ENCODE measurements at places on chromosomes 7 and 10. TPM values are rescaled to one million over a fixed set of nuclear protein-coding genes. Genes with fewer than 3 reads are reported as not detected.

The PAPOLB gene
- polyA plus RNA-seq, result not detected

The PRR15 gene
- polyA plus RNA-seq, result 2.0 TPM

The TRIM74 gene
- polyA plus RNA-seq, result not detected

DNA sequence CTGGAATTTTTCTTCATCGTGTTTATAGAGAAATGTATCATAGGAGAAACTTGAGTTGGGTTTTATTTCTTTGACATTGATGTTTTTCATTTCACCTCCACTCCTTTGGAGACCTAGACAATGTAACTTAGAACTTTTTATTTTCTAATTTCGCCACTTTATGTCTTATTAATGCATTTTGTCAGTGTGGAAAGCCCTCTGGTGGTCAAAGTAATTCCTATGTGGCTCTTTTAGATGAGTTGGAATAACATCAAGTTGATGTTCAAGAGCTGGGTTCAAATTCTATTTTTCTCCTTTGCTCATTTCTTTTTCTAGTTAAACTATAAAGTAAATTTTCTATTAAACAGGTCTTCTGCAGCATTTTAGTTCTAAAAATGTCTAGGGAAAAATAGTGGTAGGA, 478.6 kb downstream of the LRMDA start:
- H3K4me3 ChIP-seq, result no peak overlapping the region
- no peak for DNase-seq
- H3K27me3 ChIP-seq, result no peaks in the 10 kb centered on the region
- H3K36me3 ChIP-seq, result no peaks in the 10 kb centered on the region
- no peak overlapping the region for H3K27ac ChIP-seq
- no peaks in the 10 kb centered on the region for H3K4me1 ChIP-seq

DNA sequence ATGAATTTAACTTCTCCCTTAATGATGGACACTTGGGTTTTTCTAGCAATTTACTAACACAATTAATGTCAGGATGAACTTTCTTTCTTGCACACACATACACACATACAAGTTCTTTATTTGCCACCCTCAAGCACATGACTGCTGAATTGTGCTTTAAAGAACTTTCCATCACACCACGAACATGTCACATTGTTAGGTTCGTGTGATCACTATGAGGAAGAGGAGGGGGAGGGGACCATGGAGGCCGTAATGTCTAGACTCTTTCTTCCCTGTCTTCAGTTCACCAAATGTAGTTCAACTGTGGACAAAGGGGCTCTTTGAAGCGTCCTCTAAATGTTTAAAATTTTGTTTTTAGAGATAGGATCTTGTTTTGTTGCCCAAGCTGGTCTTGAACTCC, 31.0 kb downstream of the NUP42 start:
- no peak overlapping the region for H3K4me3 ChIP-seq
- H3K27ac ChIP-seq, result no peak overlapping the region
- H3K36me3 ChIP-seq, result no peaks in the 10 kb centered on the region
- no peaks in the 10 kb centered on the region for H3K27me3 ChIP-seq

GRCh38 chr7:133770863-133771492, 356.2 kb upstream of the LRGUK start:
- no peak overlapping the region for H3K27ac ChIP-seq
- no peaks in the 10 kb centered on the region for H3K4me1 ChIP-seq
- no peak overlapping the region for H3K4me3 ChIP-seq
- no peaks in the 10 kb centered on the region for H3K27me3 ChIP-seq
- H3K36me3 ChIP-seq, result no peaks in the 10 kb centered on the region

GRCh38 chr7:5673125-5673524, 108.3 kb downstream of the RNF216 start:
- no peak overlapping the region for H3K4me3 ChIP-seq
- no peaks in the 10 kb centered on the region for H3K36me3 ChIP-seq
- H3K27ac ChIP-seq, result no peak overlapping the region
- peaks cover 10% of the 10 kb centered on the region for H3K4me1 ChIP-seq
- H3K27me3 ChIP-seq, result no peaks in the 10 kb centered on the region

- DNase-seq, result no peak
- no peaks in the 10 kb centered on the region for H3K4me1 ChIP-seq
- no peaks in the 10 kb centered on the region for H3K27me3 ChIP-seq
- no peaks in the 10 kb centered on the region for H3K36me3 ChIP-seq
- H3K27ac ChIP-seq, result no peak overlapping the region
Measured at GRCh38 chr10:66378117-66378876, 547.5 kb upstream of the LRRTM3 start.

DNA sequence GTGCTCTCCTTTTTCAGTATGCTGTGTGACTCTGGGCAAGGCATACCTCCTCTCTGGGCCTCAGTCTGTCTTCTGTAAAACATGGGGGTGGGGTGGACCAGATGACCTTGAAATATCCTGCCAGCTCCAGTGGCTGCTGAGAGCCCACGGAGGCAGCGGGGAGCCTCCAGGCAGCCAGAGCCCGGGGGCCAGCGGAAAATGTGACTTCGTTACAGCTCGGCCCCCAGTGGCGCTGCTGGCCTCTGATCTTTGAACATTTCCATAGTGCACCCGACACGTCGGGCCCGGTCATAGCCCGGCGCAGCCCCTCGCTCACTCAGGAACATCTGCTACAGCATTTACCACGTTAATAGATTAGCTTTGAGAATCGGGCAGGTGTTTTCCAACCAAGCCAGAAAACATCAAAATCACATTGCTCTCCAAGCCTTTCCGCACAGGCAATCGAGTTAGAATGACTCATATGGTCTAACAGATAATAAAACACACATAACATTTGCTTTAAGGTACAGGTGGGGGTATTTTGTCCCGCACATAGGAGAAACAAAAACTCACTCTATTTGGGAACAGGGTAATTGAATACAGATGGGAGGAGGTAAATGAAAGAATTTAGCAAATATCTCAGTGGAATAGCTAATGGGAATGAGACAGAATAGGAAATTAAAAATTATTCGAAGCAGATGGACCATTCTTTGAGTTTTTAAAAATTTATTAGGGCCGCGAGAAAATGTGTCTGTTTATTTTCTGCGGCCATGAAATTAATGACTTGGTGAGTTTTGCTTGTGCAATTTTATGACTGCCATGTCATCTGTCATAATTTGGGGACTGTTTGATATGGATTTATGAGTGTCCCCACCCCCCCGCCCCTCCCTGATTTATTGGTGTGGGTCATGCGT, 26.3 kb upstream of the COMTD1 start:
- no peaks in the 10 kb centered on the region for H3K27me3 ChIP-seq
- no peaks in the 10 kb centered on the region for H3K36me3 ChIP-seq
- H3K4me1 ChIP-seq, result peaks cover 4% of the 10 kb centered on the region

DNA sequence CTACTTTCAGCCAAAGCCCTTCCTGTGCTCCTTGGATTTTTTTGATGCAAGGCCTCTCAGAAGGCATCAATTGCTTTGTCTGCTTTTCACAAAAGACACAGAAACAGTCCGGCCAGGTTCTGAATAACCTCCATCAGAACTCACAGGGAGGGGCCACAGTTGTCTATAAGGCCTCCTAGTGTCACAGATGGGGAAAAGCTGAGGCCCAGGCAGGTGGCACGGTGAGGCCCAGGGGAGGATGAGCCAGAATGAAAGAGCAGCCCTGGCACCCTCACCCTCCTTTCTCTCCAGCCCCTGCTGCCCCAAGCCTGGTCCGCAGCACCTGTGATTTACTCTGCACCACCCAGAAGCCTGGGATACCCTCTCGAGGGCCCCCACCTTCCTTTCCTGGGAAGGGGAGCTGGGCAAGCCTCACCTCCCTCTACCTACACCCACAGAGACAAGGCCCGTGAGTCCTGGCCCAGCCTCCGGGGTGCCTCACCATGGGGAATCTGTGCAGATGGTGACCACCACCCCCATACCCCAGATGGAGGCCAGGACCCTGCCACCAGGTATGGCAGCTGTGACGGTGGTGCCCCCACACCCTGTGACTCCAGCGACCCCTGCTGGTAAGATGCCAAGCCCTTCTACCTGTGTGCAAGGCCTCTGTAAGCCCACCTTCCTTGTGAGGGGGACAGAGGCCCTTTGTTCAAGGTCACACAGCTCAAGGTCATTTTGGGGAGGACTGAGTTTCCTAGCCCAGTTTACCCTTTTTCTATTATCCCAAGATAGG, 26.2 kb upstream of the ZNF467 start:
- DNase-seq, result no peak
- H3K36me3 ChIP-seq, result no peaks in the 10 kb centered on the region
- no peaks in the 10 kb centered on the region for H3K27me3 ChIP-seq
- no peaks in the 10 kb centered on the region for H3K4me1 ChIP-seq
